ENCODE measurements at places on chromosomes 16 and 17.

DNA sequence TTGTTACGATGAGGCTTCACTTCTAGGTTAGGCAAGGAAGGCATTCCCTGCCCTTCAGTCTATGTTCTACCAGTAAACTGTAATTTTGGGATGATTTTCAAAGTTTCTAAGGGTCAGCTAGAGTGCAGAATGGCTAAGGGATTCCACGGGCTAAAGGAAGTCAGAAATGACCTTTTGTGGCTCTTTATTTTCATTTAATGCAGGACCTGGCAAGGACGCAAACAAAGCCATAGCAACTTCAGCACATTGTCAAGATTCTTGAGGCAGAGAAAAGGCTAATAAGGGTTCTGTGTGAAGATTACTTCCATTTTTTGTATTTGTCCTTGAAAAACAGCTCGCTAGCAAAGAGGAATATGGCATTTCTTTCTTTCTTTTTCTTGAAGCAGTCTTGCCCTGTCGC is 76.6 kb downstream of the STX8 start:
- no peak for DNase-seq

DNA sequence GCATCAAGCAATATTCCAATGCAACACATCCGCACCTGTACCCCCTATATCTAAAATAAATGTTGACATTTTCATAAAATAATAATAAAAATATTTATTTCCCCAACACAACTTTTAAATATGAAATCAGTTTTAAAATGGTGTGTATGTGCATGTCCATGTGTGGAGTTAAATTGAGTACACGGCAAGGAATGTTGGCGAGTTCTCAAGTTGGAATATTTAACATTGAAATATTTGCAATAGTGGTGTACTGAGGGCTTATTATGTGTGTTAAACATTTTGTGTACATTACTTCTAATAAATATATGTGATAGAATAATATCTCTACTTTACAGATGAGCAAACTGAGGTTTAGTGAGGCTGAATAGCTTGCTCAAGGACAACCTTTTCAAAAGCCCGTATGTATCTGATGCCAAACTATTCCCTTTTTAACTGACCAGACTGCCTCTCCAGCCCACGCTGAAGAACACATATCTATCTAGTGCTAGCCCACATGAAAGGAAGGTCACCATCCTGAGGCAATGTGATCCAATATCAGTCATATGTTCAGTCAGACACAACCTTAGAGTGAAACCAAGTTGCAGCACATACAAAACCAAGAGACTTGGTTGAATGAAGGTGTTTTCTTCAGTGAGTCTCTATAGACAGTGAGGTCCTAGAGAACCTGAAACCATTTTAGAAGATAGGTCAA is 192.2 kb upstream of the CDH11 start:
- no peak for DNase-seq

- no peak for DNase-seq
Observed at GRCh38 chr17:28180449-28180848, 138.0 kb downstream of the NLK start.

DNA sequence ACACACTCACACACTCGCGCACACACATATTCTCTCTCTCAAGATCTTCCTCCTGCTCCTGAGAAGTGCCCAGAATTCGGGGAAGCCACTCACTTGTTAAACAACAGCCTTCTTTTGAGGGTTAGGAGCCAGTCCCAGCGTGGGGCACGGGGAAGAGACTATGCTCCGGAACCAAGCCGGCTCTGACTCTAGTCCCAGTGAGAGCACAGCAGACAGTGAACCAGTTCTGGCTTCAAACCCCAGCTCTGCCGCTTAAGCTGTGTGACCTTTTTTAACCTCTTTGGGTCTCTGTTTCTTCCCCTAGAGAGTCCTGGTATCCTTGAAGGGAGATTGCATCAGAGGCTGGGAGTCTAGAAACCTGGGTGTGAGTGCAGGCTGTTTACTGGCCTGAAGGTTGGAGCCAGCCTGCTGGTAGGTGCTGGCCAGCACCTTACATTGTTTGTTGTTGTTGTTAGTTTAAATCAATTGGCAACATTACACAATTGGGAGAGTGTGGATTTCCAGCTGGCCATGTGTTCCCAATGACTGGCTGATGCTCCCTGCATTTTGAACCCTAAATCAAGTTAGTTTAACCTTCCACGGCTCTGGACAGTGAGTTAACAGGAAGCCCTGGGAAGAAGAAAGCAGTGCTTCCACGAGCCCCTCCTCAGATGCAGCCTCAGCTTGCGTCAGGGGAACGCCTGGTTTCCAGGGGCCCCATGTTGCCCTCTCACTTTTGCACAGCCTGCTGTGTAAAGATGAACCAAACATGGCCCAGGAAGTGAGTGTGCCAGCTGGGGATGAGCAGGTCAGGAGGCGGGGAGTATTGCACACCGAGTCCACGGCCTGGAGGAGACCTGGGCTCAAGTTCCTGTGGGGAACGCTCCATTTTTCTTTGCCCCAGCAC is 71.5 kb downstream of the GAS7 start:
- no peak for DNase-seq

DNA sequence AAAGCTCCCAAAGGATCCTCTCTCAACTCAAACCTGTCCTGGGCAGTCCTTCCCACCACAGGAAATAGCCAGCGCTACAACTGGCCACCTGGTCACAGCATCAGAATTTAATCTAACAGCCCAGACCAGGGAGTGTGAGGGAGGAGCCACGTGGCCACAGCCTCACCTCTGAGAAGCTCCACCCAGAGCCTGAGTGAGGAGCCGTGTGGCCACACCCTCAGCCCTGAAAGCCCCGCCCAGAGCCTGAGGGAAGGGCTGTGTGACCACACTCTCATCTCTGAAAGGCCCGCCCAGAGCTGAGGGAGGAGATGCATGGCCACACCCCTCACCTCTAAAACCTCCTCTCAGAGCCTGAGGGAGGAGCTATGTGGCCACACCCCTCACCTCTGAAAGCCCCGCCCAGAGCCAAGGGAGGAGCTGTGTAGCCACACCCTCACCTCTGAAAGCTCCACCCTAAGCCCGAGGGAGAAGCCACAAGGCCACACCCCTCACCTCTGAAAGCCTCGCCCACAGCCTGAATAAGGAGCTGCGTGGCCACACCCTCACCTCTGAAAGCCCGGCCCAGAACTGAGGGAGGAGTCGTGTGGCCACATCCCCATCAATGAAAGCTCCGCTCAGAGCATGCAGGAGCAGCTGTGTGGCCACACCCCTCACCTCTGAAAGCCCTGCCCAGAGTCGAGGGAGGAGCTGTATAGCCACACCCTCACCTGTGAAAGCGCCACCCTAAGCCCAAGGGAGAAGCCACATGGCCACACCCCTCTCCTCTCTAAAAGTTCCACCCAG is 28.6 kb downstream of the SLC38A8 start:
- DNase-seq, result peak; percentile 24

- DNase-seq, result no peak
Observed at GRCh38 chr16:14539631-14540030, 90.4 kb downstream of the PARN start.

- peak; percentile 21 for DNase-seq
Observed at GRCh38 chr16:67104061-67104460, 5.7 kb upstream of the PHAF1 start.

- DNase-seq, result no peak
Observed at GRCh38 chr16:56462064-56462796, 10.9 kb downstream of the OGFOD1 start.

GRCh38 chr17:48630925-48631692 is 5.0 kb upstream of the HOXB9 start:
- peak; percentile 11 for DNase-seq

GRCh38 chr17:72254808-72255449 is 134.1 kb downstream of the SOX9 start:
- DNase-seq, result no peak

DNA sequence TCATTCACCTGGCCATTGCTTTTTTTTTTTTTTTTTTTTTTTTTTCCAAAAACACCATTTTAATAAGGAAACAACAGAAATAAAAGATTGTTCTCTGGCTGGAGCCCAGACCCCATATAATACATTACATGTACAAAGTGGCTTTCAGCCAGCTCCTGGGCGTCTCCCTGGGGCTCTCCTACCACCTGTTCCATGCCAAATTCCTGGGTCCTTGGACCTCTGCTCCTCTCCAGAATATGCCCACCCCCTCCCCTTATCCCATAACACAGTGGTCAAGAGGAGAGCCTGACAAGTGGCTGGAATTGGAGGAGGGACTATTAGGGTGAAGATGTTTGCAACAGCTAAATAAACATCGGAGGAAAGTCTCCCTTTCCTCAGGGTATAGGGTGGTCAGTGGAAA is 3.6 kb upstream of the PHF12 start:
- DNase-seq, result no peak

- DNase-seq, result no peak
Observed at GRCh38 chr16:81436386-81436785, 8.2 kb upstream of the CMIP start.

GRCh38 chr16:8920645-8921346 is 38.6 kb downstream of the LITAFD start:
- no peak for DNase-seq

DNA sequence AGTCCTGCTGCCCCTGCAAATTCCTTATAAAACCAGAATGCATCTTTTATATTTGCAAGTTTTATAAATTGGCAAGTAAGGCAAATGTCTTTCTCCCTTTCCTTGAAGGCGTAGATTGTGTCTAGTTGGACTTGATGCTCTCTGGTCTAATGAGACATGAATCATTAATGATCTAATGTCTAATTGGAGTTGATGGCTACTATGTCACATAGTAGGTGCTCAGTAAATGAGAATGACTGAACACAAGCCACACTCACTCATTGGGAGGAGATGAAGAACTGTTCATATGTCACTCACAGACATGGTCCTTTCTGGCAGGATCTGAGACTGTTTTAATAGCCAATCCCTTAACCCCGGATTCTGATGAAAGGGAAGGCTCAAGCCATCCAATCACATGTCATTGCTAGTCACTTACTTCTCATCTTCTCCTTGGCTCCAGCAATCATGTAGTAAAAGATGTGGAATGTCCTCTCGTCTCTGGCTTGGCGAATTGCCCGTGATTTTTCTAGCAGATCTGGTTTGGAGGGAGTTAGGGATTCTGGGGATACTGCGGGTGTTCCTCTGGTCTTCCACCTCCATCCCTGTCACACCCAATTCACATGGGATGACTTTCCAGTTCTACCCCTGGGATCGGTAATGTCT is 81.0 kb downstream of the MYH11 start:
- no peak for DNase-seq

- DNase-seq, result no peak
Observed at GRCh38 chr17:17176341-17176740, 29.8 kb downstream of the PLD6 start.

GRCh38 chr17:77436058-77436442 is 295.3 kb downstream of the SEC14L1 start:
- peak; percentile 71 for DNase-seq

GRCh38 chr17:61345825-61346666 is 53.6 kb upstream of the TBX2 start:
- no peak for DNase-seq

- DNase-seq, result no peak
Observed at GRCh38 chr17:12328204-12328603, 307.5 kb downstream of the MAP2K4 start.

DNA sequence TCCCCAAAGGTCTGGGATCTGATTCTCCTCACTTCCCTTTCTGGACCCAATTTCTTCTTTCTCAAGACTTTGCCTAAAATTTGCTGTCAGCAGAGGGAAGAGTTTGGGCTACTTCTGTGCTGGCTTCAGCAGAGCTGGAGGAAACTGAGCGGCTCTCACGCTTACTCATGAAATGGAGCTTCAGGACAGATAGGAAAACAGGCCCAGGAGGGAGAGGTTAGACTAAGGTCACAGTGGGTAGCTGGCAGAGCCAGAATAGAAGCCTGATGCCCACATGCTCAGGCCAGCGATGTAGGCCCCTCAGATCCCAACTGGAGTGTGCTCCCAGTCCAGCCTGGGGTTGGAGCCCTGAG is 593 bp downstream of the SLC38A7 start:
- no peak for DNase-seq

GRCh38 chr16:76518781-76519180 is 241.6 kb downstream of the CNTNAP4 start:
- DNase-seq, result no peak

DNA sequence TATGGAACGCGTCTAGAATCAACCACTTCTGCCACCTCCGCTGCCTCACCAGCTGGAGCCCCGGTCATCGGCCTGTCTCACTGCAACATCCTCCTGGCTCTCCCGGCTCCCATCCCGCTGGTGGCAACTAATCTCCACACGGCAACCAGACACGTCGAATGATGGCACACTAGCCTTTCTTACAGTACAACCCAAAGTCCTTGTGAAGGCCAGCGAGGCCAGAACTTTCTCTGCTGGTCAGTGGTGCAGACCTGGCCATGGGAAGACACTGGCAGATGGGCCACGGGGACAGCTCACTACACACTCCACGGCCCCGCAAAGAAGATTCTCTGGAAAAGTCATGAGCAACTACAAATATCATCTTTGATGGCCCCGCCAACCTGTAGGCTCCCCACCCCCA is 117.6 kb downstream of the RMI2 start:
- no peak for DNase-seq

GRCh38 chr17:55642741-55643140 is 79.9 kb downstream of the TMEM100 start:
- no peak for DNase-seq

DNA sequence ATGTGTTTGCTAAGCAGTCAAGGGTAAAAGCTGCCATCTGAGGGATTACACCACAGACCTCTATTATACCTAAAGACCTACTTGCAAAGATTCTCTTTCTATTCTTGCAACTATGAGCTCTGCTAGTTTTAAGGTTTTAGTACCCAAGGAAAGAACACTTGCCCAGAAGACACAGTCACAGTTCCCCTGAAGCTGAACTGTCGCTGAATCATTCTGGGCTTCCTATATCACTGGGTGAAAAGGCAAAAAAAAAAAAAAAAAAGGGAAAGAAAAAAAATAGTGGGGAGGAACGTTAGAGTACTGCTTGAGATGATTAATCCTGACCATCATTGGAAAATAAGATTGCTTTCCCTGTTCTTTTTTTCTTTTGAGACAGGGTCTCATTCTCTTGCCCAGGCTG is 37.9 kb downstream of the LYRM1 start:
- no peak for DNase-seq

DNA sequence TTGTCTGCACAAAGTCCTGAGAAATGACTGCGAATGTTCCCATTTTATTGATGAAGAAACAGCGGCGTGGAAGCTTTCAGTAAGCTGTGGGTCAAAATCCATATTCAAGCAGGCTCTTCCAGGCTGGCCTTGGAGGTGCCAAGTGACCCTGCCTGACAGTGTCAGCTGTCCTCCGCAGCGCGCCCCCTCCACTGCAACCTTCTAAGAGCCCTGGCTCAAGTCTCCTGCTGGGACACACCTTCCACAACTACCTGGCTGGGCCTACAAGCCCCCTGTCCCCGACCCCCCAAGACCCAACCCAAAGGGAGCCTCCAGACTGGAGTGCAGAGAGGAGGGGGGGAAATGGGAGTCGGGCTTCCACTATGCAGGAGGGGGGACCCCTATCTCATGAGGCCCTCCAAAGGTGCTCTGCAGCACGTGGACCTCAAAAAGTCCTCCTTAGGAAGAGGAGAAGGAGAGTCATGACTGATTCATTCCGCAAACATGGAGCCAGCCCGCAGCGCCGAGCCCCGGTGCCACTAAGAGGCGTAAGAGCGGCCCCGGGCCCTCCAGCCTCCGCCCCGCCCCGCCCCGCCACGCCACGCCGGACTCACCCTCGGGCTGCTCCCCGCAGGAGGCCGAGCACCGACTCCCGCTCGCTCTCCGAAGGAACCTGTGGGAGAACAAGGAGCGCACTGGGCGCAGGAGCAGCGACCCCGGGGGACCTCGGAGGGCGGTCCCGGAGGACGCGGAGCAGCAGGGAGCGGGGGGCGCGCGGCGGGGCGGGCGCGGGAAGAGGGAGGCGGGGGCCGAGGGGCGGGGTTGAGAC is 574 bp downstream of the MPP3 start:
- DNase-seq, result peak; percentile 24
